ENCODE measurements at places on chromosomes 7 and 10. TPM values are rescaled to one million over a fixed set of nuclear protein-coding genes. Genes with fewer than 3 reads are reported as not detected.

DNA sequence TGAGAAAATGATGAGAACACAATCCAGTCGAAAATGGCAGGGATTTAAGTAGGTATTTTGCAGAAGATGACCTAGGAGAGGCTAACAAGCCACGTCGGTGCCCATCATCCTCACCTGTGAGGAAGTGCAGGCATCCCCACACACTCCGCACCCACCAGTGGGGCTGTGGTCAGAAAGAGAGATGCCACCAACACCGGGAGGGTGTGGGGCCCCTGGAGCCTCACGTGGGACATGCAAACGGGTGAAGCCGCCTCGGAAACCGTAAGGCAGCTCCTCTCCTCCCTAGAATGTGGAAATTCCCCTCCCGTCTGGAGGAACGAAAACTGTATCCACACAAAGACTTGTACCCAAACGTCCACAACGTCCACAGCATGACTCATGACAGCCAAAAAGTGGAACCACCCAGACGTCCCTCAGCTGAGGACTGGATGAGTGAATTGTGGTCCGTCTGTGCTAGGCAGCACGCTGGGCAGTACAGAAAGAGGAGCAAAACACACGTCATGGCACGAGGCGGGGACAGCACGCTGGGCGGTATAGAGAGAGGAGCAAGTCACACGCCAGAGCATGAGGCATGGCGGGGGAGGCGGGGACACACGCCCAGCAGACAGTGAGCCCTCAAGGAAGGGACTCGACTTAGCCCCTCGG lies 246.0 kb downstream of the ELFN1 start:
- no peak for DNase-seq

DNA sequence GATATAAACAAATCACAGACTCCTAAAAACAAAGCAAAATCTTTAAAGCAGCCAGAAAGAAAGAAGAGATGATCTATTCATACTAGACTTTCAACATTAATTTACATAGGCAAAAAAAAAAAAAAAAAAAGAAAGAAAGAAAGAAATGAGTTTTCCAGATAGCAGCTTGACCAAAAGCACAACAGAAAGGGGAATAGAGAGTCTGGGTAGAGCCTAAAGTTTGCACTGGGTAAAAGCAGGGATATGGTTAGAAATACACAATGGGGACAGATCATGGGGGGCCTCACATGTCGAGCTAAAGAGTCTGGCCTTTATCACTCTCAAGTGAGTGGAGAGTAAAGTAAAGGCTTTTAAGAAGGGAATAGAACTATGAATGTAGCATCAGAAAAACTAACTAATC lies 169.8 kb downstream of the SGMS1 start:
- DNase-seq: no peak

DNA sequence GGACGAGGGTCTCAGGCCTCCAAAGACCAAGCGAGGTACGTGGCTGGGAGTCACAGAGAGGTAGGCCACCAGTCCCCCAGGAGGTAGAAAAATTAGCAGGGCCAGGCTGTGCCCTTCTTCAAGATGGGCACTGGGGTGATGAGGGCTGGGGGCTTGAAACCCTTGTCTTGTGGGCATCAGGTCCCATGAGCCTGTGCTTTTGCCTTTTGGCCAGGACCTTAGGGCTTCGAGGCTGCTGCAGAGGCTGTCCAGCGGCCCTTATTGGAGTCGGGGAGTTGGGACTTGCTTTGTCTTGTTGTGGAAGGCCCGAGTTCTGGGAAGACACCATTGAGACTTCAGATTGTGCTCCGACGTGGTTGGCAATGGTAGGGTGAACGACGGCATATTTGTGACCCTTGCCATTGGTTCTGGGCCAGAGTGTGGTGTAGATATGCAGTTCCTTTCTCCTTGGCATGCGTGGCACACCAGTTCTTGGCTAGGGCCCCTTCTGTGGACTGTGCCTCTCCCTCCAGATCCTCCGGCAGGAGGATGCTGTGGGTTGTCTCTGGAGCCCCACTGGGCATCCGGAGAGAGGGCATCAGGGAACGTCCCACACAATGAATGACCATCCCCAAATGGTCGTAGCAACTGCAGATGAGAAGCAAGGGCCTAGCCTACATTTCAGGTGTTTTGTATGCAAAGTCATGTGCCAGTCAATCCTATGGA lies 931 bp downstream of the SH2D4B start:
- DNase-seq: no peak

- no peak for DNase-seq
Measured at GRCh38 chr7:115782696-115783490, 247.7 kb downstream of the TFEC start.

DNA sequence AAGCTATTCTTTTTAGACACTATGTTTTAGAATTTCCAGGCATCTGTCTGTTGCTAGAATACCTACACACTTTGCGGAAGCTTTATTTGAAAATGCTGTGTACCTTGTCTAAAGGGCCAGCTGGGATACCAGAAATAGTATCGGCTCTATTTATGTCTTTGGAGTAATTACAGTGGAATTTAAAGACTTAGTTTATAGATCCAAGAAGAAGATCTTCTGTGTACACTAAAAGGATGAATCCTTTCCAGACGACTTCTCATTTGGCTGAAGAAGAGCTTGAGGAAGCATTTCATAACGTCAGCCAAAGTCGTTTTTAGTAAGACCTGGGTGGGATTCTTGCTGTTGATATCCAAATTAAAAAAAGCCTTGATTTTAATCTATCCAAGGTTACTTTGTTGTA lies 365.9 kb downstream of the INHBA start:
- DNase-seq: no peak

DNA sequence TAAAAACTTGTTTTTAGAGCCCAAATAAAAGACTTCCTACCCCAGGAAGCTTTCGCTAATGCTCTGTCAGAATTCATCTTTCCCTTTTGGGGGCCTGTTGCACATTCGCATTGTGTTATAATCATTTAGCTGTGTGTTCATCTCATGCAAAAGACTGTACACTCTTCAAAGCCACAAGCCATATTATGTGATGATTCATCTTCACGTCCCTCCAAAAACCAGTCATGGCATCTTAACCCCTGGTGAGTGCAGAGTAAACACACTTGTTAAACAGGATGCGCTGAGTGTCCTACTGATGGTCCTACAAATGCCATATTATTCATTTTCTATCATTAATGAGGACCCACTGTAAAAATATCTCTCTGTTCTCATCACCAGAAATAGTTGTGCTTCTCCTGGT lies 235.4 kb downstream of the KIAA1217 start:
- DNase-seq: no peak

- DNase-seq: no peak
Measured at GRCh38 chr7:87159538-87159937, 7.3 kb downstream of the DMTF1 start.

DNA sequence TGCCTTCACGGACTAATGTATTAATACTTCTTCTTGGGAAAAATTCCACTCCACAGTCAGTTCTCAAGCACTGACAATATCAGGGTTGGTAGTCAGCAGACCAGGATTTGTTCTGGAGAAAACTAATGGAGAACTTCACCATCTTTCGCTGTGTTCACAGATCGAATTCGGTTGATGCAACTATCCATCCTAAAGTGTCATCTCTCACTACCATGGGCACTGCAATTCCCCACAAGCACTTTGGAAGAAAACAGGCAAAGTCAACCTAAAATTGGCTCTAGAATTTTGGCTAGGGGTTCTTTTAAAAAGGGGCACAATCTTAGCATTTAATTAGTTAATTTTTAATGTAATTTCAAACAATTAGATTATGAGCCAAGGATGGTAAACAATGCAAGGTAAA lies 164.4 kb downstream of the HGF start:
- DNase-seq: no peak

GRCh38 chr7:74199551-74200355 lies 10.1 kb upstream of the LAT2 start:
- DNase-seq: no peak

- no peak for DNase-seq
Measured at GRCh38 chr7:157499121-157499834, 162.5 kb downstream of the DNAJB6 start.

DNA sequence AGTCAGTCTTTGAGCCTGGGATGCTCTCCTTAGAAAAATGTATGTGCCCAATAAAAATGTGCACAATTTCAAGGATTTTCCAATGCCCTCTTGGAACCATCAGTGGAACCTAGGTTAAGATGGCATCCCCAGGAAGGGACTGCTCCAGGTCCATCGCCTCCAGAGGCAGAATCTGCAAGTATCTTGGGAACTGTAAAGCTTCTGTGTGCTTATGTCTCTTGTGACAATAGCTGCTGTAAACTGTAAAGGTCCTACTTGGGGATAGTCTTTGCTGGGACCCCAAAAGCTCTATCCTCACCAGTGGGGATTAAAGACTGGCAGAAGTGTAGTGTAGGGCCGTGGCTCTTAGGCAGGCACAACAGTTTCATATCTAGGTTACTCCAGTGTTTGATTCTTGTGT lies 11.9 kb downstream of the DUSP5 start:
- DNase-seq: no peak

Gene SFXN3
- total RNA-seq: 49.5 TPM

Gene TBXAS1
- total RNA-seq: 11.1 TPM

Gene HKDC1
- 42.0 TPM for total RNA-seq

Gene ABCB1
- total RNA-seq: 13.3 TPM

Gene GDF2
- total RNA-seq: not detected

Gene NME8
- total RNA-seq: not detected

Gene OR13A1
- total RNA-seq: not detected

Data from epithelial cell of proximal tubule (primary cell).